ENCODE measurements at places on chromosomes 6 and 20. TPM values are rescaled to one million over a fixed set of nuclear protein-coding genes. Genes with fewer than 3 reads are reported as not detected.

The TGM2 gene
- total RNA-seq: 135 TPM

The TMEM170B gene
- total RNA-seq: 2.9 TPM

The HUS1B gene
- total RNA-seq: not detected

The RBL1 gene
- 5.6 TPM for total RNA-seq

The HLA-DMA gene
- 4.7 TPM for total RNA-seq

DNA sequence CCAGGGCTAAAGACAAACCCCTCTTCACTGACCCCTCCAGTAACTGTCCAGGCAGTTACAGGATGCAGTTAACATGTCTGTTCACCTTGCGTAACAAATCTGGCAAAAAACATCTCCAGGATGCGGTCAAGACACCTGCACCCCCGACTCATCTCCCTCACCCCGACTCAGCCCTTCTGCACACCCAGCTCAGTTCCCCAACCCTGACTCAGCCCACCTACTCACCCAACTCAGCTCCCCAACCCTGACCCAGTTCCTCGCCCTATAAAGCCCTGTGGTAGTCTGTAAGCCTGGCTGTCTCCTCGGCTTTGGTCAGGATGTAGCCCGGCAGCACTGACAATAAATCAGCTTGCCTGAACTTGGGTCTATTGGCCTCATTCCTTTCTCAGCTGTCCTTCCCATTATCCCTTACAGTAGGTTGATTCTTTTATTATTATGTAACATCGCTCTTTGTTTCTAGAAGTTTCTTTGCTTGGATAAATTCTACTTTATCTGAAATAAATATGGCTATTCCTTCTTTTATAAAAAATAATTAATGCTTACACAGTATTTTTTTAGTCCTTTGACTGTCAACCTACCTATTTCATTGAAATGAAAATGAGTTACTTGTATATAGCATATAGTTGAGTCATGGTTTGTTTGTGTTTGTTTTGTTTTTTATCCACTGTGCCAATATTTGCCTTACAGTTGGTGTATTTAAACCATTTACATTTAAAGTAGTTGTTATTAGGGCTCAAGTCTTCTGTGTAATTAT is 12.9 kb upstream of the ADTRP start:
- DNase-seq: no peak

GRCh38 chr6:156336733-156337132 is 440.4 kb upstream of the ARID1B start:
- DNase-seq: no peak

DNA sequence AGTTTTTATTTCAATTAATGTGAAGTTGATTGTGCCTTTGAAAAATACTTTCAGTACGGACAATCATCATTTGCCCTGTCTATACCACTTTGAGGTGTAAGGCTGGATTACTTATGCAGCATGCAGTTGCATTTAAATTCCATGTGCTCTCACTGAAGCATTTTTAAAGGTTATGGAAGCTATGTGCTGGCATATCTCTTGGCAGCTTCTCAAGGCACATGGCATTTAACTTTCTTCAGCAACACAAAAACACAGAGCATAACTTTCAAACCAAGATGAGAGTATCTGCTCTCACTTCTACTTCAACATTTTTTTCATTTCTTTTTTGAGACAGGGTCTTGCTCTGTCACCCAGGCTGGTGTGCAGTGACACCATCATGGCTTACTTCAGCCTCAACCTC is 360.6 kb upstream of the RUNX2 start:
- DNase-seq: no peak

- DNase-seq: no peak
Observed at GRCh38 chr6:56841381-56841749, 113.5 kb upstream of the BEND6 start.

GRCh38 chr20:50218987-50219435 is 28.4 kb downstream of the CEBPB start:
- no peak for DNase-seq

- DNase-seq: no peak
Observed at GRCh38 chr6:25922301-25922700, 8.2 kb downstream of the SLC17A2 start.

GRCh38 chr6:130997061-130997753 is 65.8 kb downstream of the EPB41L2 start:
- no peak for DNase-seq

DNA sequence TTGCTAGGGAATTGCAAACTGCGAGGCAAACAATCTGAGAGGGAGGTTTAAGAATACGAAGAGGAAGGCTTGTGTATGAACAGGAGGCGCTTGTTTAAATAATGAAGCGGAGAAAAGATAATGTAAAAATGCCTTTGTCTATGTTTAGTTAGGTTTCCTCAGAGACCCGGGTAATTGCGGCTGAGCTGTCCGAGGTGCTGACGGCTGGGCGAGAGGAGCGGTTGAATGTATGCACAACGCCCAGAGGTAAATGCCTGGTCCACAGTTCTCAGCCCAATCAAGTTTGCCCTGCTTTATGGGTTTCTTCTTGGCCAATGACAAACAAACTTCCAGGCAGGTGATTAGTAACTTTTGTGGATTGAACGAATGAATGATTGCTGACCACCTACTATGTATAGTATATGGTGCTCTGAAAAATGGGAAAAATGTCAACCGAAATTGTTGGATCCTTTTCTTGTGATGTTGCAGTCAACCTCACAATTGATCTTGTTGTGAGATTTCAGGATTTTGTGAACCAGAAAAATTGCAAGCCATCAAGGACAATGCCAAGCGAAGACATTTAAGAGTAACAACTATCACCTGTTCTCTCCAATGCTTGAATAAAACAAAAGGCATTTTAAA is 38.3 kb upstream of the SLC32A1 start:
- no peak for DNase-seq

GRCh38 chr20:58944610-58945009 is 36.4 kb upstream of the NELFCD start:
- DNase-seq: no peak
